NCI-H446 (cell line): ENCODE measurements at places on chromosomes 13 and 19.

- no peak for DNase-seq
These were observed 355.2 kb downstream of the KCNRG start for GRCh38 chr13:50370303-50370950.

GRCh38 chr19:19554074-19555023 is 16.3 kb downstream of the CILP2 start:
- DNase-seq = peak; percentile 31

- no peak for DNase-seq
These were observed 1163.9 kb downstream of the DIAPH3 start for GRCh38 chr13:58999851-59000250.

DNA sequence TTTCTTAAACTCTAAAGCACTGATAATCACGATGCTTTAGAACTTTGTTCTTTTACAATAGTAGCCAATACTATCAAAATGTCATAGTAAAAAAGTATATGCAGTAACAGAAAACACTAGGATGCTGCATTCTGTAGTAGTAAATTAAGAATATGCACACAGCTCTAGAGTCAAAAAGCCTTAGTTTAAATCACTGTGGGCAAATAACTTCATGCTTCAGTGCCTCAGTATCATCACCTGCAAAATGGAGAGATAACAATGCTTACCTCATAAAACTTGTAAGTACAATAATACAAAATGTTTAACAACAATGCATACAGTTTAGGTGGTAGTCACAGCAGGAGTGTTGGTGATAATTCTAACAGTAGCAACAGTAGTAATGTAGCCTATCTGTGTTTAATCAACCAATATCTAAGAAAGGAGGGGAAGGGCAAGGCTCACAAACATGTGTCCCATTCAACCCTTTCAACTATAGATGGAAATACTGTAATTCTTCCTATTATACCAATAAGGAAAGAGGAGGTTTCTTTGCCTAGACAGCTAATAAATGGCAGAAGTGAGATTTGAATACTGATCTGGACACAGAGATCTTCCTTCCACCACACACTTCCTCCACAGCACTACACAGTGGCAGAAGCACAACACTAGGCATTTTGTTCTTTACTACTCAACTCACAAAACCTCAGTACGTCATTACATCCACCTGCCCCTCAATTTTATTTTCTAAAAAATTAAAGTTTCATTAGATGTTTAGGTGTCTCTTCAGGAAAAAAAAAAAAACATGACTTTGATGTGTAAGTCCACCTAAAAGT is 4.6 kb downstream of the RBM26 start:
- no peak for DNase-seq

- no peak for DNase-seq
These were observed 199.8 kb downstream of the COG6 start for GRCh38 chr13:39855236-39855635.

GRCh38 chr13:33994198-33994597 is 176.2 kb downstream of the RFC3 start:
- no peak for DNase-seq

- DNase-seq = no peak
These were observed 784 bp downstream of the BCL3 start for GRCh38 chr19:44749292-44749691.

GRCh38 chr19:980133-980998 is 3.8 kb upstream of the WDR18 start:
- DNase-seq = no peak

GRCh38 chr13:98214008-98214643 is 37.1 kb upstream of the RNF113B start:
- DNase-seq = no peak

DNA sequence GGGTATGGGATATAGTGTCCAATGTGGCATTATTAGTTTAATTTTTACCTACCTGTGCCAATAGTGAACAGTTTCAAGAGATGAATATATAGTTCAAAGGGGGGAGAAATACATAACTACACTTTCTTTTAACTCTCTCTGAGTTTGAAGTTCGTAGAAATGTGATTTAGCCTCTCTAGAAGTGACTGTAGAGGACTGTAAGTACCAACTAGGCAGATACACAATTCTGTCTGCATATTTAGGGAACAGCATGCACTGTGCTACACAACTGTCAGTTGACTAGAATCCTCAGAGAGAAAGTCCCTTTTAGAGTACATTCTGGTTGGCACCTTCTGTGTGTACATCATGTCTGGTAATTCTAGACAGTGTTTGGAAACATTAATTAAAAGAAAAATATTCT is 17.5 kb upstream of the ZNF90 start:
- no peak for DNase-seq

DNA sequence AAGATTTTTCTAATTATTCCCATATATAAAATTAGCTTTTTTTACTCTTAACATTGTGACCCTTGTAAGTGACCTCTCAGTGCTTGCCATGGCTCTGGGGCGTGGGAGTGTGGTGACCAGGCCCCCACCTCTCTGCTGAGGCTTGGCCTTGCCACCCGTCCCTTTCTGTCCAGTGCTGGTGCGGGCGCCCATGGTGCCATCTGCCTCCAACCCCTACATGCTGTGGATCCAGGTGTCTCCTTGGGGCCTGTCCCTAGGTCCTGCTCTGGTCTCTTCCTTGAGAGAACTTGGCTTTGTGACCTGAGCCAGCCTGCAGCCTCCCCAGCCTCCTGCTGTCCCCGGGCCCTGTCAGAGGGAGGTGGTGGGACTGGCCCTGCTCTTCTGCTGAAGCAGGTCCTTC is 27.4 kb downstream of the TFDP1 start:
- DNase-seq = no peak

DNA sequence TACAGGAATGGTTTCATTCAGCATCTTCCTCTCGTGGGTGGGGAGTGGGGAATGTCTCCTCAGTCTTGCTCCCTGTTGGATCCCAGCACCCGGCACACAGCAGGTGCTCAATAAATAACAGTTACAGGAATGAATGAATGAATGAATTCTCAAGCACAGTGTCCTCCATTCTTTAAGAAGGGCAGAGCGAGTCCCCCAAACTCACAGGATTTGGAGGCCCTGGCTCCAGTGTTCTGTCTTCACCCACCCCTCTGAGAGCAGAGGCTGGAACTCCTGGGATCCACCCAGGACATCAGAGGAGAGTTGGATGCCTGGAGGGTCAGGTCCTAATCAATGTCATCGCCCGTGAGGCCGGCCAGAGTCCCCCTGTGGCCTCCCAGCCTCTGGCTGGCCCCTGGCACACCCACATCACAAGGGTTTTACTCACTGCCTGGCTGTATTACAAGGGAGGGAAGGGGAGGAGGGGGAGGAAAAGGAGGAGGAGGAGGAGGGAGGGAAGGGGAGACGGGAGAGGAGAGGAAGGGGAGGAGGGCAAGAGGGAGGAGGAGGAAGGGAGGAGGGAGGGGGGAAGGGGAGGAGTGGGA is 8.7 kb upstream of the CREB3L3 start:
- DNase-seq = no peak

DNA sequence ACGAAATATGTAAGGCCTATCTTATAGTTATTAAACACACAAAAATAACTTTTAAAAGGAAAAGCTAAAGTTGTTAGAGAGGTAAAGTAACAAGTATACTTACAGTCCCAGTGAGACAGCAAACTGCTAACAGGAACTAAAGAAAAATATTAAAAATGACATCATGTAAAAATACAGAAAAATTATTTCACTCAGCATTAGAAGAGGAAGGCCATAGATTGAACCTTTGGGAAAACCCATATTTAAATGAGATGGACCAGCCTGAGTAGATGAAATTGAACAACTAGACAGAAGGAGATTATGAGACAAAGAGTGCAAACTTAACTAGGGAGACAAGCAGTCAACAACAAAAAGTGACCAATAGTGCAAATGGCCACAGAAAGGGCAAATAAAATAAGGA is 49.4 kb downstream of the LNX2 start:
- DNase-seq = no peak
